ENCODE measurements at places on chromosomes 5 and 9.

- DNase-seq = no peak
Measured at GRCh38 chr5:141524604-141525597, 36.0 kb downstream of the PCDHGC5 start.

- no peak for DNase-seq
Measured at GRCh38 chr5:41748631-41749030, 121.6 kb downstream of the OXCT1 start.

DNA sequence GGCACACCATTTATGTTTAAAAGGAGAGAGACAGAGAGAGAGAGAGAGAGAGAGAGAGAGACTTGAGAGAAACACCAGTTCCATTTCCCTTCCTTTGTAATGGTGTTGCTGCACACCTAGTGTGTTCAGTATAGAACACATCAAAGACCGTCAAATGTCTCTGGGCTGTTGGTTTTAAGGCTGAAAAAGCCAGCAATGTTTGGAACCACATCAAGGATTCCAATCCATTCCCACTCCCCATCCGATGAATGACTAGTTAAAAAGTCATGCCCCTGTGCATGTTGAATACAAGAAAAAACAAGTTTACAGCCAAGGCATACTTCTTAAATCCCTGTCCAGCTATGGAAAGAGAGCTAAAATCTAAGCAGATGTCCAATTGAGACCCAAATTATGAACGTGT is 83.0 kb upstream of the IFNE start:
- DNase-seq = no peak

GRCh38 chr5:134103998-134104654 is 10.4 kb upstream of the TCF7 start:
- DNase-seq = no peak

DNA sequence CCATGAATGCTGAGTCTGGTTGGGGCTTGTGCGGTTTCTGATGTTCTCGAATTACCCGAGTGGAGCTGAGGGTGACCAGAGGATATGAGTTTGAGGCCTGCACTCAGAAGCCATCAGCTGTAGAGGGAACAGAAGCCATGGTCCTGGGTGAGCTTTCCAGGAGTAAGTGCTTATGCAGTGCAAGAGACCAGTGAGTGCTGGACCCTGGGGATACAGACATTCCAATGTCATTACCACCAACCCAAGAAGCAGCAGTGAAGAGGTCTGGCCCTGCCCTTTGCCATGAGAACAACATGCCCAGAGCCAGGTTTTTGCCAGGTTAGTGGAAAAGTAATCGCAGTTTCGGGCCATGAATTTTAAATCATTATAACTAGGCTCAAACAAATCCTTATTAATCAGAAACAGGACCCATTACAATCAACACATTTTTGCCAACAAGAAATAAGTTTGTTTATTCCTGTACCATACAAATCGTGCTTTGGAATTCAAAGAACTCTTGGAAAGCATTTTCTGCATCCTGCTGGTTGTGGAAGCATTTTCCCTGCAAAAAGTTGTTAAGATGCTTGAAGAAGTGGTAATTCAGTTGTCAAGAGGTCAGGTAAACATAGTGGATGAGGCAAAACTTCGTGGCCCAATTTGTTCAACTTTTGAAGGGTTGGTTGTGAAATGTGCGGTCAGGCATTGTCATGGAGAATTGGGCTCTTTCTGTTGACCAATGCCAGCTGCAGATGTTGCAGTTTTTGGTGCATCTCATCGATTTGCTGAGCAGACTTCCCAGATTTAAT is 154.6 kb downstream of the SYK start:
- no peak for DNase-seq

- no peak for DNase-seq
Measured at GRCh38 chr9:93134740-93135444, 841 bp upstream of the NINJ1 start.

DNA sequence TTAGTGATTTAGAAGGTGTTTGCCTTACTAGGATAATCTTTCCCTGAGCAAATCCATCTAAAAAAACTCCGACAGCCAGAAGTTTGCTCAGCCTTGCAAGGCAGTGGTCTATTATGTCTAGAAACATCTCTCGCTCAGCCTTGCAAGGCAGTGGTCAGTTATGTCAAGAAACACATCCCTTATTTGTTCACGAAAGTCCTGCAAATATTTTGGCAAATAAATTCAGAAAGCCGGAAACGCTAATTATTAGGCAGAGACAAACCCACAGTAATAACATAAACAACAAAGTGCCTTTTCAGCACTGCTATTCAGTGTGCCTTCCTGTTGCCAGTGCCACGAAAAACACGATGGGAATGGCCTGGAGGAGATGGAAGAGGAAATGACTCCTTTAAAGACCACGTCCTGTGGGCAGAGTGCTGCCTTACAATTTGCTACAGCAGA is 184.5 kb downstream of the GNAQ start:
- DNase-seq = no peak

DNA sequence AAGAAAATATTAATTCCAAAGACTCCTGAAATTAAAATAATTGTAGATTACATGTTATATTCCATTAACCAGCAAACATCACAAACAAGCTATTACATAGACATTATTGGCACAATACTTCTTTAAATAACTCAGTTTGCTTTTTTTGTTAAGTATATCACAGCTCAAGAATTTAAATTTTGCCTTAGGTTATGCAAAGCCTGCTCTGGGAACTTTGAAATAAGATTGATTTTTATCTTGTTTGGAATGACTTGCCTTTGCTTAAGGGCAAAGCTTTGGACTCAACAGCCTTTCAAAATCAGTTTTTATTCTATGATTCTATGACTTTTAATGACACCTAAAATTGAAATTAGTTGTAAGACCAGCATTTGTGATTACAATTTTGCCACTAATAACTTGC is 78.2 kb downstream of the ALDH7A1 start:
- DNase-seq = no peak

- no peak for DNase-seq
Measured at GRCh38 chr5:36267905-36268304, 26.2 kb upstream of the NADK2 start.

DNA sequence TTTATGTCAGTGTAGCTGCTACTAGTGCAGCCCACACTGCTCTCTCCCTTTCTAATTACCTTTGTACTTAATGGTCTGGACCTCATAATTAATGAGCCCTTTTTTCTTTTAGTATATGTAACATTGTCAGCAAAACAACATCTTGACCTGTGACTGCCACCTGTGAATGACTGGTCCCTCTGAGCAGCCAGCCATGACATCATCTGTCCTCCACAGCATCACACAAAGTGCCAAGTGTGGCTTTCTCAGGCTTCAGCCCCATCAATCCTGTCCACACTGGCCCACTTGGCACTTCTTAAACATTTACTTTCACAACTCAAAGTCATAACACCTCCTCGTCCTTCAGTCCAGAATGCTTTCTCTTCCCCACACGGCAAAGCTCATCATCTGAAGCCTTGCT is 104.7 kb downstream of the GPR21 start:
- DNase-seq = no peak

- DNase-seq = no peak
Measured at GRCh38 chr5:31232273-31232888, 38.9 kb downstream of the CDH6 start.

DNA sequence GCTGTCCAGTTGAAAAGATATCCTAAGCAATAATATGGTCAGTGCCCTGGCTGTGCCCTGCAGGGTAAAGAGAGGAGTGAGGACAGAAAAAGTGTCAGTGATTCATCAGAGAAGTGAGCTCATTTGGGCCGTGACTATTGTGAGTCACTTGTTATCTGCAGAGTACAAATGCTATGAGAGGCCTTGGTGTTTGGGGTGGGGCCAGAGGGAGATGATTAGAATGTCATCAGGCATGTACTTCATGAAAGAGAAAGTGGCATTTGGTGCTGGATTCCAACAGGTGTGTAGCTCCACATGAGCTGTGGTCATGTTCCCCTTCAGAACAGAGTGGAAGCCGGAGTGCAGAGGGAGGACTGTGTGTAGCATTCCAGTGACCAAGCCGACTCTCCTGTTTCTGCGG is 174.1 kb downstream of the KDM4C start:
- no peak for DNase-seq

GRCh38 chr9:21831841-21832509 is 29.5 kb downstream of the MTAP start:
- no peak for DNase-seq

GRCh38 chr5:520196-520849 is 3.9 kb downstream of the SLC9A3 start:
- DNase-seq = no peak

DNA sequence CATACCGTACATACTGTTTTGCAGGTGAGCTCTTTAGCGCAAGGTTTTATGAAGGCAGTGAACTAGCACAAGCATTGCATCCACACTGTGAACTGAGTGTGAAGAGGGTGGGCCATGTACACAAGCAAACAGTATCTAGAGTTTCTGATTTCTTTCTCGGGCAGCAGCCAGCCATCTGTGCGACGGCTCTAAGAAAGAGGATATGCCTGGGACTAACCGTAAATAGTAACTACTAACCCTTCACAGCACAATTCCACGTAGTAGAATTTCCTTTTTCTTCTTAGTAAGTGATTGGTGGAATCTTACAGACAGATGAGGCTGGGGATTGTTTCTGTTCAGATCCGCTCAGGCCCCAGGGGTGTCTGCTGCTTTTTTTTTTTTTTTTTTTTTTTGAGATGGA is 89.0 kb downstream of the DRD1 start:
- DNase-seq = no peak

GRCh38 chr5:17720071-17720470 is 85.8 kb downstream of the TAF11L14 start:
- no peak for DNase-seq

- DNase-seq = no peak
Measured at GRCh38 chr5:59335544-59335943, 558.0 kb downstream of the PDE4D start.

DNA sequence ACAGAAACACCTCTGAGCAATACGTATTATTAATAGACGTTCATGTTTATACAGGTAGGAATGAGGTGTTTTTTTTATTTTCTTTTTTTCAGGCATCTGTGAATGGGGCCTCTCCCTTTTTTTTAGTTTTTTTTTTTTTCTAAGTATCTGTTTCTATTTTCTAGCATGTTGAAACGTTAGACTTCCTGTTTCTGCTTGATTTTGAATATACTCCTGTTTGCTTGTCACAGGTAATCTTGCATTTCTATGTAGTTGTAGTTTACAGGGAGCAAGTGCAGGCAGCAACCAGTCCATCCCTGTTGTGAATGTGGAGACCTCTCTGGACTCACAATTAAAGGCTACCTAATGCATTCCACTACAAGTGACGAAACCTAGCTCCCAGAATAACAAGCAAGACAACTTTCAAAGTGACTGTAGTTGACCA is 22.8 kb upstream of the TNFAIP8 start:
- DNase-seq = no peak

GRCh38 chr5:1732238-1732941 is 67.2 kb downstream of the MRPL36 start:
- DNase-seq = no peak

GRCh38 chr5:61254969-61255555 is 77.0 kb upstream of the ZSWIM6 start:
- DNase-seq = no peak
